DMS79 treated with DMSO at 0.1 percent for 48 hours (cell line): ENCODE measurements at places on chromosomes 11 and 22.

DNA sequence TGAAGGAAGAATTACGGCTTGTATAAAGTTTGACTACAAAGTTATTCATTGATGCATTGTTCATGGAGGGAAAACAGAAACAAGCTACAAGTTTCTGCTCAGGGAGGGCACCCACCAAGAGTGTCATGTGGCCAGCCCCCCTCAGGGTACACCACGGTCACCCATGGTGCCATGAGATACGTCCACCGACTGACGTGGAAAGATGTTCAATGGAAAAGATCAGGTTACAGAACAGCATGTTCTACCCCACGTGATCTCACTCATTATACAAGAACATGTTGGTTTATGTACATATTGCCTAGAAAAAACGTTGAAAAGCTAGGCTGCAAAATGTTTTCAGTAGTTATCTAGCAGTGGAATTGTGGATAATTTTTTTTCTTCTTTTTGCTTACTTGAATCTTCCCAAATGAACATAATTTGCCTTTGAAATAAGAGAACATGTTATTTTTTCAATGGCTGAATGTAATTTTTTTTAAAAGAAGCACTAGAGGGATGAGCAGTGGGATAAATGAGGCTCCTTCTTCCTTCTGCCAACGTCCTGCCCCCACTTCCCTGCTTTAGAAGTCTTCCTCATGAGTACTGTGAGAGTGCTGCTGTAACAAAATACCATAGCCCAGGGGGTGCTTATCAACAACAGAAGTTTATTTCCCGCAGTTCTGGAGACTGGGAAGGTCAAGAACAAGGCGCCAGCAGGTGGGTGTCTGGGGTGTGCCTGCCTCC is 22.5 kb downstream of the RCN1 start:
- DNase-seq, result no peak

DNA sequence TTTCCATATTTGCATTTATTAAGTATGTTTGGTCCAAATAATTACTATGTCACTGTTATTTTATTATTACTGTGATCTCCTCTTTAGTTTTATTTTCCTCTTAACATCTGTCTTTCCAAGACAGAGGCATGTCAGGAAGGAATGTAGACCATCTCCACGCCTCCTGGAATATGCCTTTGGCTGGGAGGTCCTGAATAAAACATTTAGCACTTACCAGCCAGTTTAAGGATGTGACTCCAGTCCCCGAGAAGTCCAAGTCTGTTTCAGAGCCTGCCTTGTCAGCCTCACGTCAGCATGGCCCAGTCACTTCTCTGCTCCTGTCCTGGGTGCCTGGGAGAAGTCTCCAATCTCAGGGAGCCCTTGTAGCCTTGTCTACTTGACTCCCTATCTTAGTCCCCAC is 74.5 kb downstream of the NCAM1 start:
- no peak for DNase-seq

DNA sequence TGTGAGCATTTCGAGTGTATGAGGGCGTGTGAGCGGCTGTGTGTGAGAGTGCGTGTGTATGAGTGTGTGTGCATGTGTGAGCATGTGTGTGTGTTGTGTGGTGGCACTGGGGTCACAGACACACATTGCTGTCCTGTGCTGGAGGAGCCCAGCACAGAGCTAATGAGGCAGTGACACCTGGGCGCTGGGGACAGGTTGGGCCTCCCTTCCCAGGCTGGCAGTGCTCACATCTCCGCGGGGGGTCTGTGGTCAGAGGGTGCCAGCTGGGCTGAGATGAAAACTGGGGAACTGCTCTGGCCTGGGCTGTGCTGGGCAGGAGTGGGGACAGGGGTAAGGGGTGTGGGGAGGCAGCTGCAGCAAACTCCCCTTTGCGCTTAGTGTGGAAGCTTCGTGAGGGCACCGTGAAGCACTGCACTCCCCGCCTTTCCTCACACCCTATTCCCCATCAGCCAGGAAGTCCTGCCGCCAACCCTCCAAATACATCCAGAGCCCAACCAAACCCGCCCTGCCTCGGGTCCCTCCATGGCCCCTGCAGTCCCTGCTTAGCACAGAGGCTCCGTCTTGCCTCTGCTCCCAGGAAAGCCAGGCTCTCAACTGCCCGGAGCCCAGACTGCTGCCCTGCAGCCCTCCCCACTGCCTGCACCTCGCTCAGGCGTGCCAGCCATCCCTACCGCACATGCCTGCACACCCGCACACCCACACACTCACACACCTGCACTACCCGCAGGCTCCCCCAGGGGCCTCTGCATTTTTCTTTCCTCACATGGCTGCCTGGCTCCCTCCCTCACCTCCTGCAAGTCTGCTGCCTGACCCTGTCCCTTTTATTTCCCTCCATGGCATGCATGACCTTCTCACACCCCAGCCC is 62.0 kb upstream of the THY1 start:
- DNase-seq, result no peak

GRCh38 chr11:117295438-117296137 is 4.4 kb downstream of the BACE1-AS start:
- no peak for DNase-seq

DNA sequence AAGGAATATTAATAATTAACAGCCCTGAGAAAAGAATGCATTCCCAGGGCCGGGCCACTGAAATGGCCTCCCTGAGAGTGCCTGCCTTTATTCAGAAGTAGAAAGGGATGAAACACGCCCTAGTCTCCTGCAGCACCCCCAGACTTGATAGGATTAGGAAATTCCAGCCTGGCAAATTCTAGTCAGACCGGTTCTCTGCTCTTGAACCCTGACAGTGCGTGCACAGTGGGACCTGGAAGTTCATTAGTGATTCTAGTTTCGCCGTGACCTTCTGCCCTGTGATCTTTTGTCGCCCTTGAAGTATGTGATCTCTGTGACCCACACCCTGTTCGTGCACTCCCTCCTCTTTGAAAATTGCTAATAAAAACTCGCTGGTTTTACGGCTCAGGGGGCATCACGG is 2.1 kb upstream of the GSTP1 start:
- peak; percentile 61 for DNase-seq

DNA sequence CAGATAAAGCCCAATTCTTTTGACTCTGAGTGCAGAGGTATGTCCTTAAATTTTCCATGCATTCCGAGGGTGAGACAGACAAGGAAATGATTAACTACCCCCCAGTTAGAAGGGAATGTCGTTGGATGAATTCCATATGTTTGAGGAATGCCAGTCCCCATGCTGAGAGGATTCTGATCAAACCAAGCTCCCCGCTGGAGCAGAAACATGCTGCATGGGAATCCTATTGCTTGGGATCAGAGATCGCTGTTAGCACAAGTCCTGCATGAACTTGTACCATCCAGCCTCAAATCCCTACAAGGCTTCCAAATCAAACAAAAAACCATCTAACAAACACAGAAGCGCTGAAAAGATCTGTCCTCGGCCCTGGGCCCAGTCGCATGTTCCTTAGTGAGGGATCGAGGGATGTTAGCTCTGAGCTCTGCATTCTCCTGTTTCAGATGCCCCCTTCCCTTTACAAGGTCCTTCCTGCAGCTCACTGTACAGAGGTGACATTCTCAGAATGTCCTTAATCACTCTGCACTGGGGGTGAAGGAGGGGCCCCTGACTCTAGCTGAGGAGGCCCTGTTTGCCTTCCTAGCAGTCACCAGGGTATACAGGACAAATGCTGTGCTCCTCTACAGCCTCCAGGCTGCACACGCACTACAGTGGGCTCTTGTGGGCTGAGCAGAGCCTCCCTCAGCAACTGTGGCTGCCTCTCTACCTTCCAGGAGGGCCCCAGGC is 353.4 kb downstream of the TENM4 start:
- no peak for DNase-seq

DNA sequence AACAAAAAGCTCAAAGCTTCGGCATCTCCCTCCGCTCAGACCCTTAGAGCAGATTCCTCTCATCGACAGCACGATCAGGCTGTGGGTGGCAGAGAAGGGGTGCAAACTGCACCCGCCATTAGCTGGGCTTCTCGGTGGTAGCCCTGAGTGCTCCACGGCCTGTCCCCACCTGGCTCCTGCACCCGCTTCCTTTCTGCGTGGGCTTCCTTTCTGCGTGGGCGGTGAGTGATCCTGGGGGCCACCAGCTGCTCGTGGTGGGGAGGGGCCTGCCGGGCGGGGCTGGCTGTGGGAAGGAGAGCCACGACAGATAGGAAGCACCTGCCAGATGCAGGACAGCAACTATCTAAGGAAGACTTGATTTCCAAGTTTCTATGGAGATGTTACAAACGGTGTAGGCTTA is 55.0 kb downstream of the BRD1 start:
- DNase-seq, result no peak
